ENCODE measurements at places on chromosomes 12 and 14. TPM values are rescaled to one million over a fixed set of nuclear protein-coding genes. Genes with fewer than 3 reads are reported as not detected.

SYNDIG1L gene
- total RNA-seq, result 0.33 TPM

SNAPC1 gene
- total RNA-seq, result 6.6 TPM

NTF3 gene
- total RNA-seq, result not detected

PIANP gene
- total RNA-seq, result 0.42 TPM

TRHDE gene
- 1.2 TPM for total RNA-seq

CLMN gene
- 8.7 TPM for total RNA-seq

CLBA1 gene
- total RNA-seq, result 6.3 TPM

KCNK10 gene
- total RNA-seq, result not detected

MIP gene
- not detected for total RNA-seq

IRF2BPL gene
- 99.6 TPM for total RNA-seq

KERA gene
- total RNA-seq, result not detected

- DNase-seq, result no peak
Measured at GRCh38 chr12:12606781-12607589, 4.7 kb upstream of the CREBL2 start.

GRCh38 chr12:54526812-54527630, 22.4 kb upstream of the PDE1B start:
- no peak for DNase-seq

DNA sequence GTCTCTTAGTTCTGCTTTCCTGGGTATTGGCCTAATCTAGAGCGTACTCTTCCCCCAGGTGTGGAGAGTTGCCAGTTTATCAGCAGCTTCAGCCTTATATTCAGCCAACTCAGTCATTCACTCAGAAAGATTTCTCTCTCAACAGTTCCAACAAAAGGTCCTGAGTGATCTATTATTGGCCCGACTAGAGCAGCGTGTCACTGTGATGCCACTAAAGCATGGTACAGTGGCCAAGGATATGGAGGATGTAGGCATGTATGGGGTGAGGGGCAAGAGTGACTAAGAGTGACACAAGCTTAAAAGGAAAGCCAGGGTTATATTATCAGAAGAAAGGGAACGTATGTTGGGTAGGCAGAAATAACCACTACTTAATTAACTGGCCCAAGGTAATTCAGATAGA, 4.8 kb downstream of the NOPCHAP1 start:
- no peak for DNase-seq

GRCh38 chr14:103008768-103009357, 48.5 kb downstream of the CDC42BPB start:
- no peak for DNase-seq

- DNase-seq, result no peak
Measured at GRCh38 chr14:59316151-59316830, 127.8 kb downstream of the DAAM1 start.

GRCh38 chr14:31465111-31465510, 7.8 kb upstream of the DTD2 start:
- no peak for DNase-seq

GRCh38 chr12:53505086-53505485, 2.2 kb downstream of the NPFF start:
- no peak for DNase-seq

DNA sequence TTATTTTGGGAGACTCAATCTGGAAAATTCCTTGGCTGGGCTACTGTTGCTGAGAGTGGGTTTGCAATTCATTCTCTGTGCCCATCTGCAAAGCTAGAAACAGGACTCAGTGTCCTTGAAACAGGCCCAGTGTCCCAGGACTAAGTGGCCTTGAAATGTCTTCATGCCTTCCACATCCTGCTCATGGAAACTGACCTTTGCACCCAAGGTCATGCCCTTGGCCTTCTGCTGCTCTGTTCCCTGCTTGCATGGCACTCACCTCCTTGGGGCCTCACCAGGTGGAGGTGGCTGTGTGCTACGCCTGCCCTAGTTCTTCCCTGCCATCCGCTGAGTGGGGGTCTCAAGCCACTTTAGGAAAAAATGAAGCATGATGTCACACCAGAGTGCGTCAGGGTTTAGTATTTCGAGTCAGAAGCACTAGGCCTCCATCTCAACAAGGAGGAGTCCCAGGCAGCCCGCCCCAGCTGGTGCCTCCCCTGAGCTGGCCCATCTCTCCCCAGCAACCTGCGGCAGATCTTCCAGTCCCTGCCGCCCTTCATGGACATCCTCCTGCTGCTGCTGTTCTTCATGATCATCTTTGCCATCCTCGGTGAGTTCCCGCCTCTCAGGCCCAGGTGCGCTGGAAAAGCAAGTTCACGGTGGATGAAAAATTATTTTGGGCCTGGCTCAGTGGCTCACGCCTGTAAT, 48.1 kb downstream of the TPCN1 start:
- no peak for DNase-seq

DNA sequence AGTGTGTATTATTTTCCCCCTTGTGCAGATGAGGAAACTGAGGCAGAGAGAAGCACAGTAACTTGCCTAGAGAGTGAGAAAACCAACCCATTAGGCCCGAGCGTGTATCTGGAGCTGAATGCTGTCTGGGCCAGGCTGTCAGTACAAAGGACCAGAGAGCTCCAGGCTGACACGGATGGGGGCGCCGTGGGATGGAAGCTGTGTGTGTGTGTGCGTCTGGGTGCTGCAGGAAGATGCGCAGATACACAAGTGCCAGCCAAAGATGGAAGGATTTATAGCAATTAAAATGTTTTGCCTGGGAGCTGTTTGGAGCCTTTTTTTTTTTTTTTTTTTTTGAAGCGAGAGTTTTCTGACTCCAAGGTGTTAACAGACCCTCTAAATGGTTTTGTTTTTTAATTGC, 53.7 kb upstream of the GPATCH2L start:
- no peak for DNase-seq

DNA sequence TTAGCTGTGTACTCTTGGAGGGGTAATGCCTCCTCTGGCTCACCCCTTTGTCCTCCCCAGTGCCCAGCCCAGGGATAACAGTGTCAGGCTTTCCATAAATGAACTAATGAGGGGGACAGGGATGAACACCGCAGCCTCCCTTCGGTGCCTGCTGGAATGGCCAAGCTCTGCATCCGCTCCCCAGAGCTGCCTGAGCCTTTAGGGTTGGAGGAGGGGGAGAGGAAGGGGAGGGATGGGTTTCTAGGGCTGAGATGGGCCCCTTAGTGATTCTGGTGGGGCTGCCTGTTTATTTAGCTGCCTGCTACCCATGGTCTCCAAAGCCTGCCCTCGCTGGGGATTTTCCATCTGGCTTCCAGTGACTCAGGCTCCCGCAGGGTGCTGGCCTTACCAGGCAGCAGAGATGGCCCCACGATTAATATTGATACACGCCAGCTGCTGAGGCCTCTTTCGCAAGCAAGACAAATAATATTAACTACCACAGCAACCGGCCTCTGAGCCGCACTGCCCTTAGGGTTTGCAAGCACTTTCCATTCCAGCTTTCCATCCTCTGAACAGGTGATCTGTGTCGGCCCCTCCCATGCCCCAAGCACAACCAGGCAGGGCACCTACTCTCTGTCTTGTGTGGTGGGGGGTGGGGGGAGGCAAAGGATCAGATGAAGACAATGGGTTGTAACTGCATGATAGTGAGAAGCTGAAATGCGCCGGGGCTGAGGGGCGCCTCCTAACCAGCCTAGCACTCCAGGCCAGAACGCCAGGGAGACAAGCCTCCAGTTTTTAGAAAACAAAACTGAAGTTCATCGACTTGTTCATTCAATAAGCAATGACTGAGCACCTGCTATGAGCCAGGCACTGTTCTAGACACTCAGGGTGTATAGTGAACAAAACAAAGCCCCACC, 56.7 kb downstream of the C14orf132 start:
- no peak for DNase-seq

GRCh38 chr12:64877363-64878004, 53.0 kb downstream of the TBC1D30 start:
- DNase-seq, result peak; percentile 34

DNA sequence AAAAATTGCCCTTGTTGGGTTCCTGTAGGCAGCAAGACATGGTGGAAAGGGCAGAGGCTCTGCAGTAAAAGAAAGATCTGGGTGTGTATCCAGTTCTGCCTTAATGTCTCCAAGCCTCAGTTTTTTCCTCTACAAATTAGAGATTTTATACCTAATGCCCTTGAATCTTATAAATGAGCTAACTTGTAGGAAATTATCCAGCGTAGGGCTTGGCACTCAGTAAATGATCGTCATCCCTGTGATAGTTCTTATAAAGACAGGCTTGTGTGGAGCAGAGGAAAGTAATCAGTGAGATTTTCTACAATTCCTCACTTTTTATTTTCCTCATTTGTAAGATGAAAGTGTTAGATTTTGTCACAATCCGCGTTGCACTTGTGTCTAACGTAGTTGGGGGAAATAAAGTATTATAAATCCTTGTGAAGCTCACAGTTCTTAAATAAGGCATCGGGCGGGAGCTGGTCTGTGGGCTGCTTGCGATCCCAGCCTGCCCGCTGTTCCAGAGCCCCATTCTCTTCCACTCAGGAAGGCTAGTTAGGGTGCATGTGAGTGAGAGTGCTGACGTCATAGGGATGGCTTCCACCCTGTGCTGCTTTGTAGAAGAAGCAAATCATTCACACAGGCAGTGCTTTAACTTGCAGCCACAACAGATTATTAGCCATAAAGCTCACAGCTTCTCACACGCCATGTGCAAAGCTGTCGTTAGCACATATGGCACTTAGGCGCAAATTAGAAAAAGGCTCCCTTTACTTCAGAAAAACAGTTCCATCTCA, 87.6 kb downstream of the EML1 start:
- DNase-seq, result no peak

GRCh38 chr14:64281805-64282204, 12.4 kb downstream of the ESR2 start:
- DNase-seq, result no peak

DNA sequence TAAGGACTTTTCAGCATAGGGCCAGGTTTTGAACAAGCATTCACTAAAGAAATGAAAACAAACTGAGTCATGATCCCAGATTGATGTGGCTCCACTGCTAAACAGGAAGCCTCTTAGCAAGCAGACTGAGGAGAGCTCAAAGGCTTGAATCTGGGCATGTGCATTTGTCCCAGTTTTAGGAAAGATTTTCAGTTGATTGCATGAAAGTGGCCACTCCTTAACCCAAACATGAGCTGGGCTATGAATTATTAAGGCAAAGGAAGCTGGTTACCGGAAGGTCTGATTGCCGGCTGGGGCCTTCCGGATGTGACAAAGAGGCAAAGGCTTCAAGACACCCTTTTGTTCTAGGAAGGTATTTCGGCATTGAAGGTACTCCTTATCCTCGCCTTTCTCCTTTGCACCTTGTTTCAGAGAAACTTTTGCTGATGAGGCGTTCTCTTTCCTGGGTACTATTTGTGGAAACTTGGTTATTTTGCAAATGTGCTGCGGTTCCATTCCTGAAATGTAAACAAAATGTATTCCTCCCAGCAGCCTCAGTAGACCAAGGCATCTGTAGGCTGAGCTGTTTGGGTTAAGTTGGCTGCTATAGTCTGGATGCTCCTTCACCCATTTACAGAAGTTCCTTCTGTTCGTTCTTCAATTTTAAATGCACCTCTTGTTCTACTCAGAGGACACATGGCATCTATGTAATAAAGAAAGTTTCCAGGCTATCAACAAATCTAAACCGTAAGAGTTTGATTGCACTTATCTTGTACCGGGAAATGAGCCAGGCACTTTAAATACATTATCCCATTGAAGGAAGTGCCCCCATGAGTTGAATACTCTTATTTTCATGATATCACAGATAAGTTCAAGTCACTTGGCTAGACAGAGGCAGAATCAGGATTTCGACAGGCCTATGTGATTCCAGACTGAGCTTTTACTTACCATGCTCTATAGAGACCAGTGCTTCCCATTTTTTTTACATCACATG, 115.6 kb upstream of the METAP2 start:
- no peak for DNase-seq

DNA sequence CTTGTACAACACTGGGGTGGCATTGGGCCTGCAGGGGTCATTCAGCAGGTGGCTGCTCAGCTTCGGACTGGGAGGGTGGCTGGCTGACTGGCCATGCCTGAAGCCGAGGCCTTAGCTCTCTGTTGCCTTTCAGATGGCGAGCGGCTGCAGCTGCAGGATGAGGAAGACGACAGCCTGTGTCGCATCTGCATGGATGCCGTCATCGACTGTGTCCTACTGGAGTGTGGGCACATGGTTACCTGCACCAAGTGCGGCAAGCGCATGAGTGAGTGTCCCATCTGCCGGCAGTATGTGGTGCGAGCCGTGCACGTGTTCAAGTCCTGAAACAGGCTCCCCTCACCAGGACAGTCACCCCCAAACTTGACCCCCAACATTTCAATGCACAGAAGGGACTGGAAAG, 23.3 kb downstream of the RNF34 start:
- no peak for DNase-seq

DNA sequence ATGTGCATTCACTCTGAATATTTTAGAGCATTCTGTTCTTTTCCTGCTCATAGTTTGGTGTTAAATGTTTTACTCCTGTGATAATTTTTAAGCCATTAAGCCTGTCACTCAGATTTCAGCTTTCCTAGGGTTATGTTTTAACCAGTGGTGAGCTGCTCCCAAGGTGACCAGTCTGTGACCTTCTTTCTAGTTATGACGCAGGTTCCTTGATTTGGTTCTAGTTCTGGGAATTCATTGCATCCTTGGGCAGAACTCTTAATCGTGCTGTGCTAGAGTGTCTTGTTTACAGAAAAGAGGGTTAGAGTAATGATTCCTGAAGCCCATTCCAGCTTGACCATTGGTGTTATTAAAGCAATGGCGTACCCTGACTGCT, 2.2 kb downstream of the GABARAPL1 start:
- DNase-seq, result no peak

- no peak for DNase-seq
Measured at GRCh38 chr12:104292872-104293794, 10.4 kb upstream of the EID3 start.

GRCh38 chr12:75587340-75588106, 76.1 kb upstream of the KRR1 start:
- DNase-seq, result no peak

GRCh38 chr12:45732250-45732649, 2.7 kb downstream of the ARID2 start:
- no peak for DNase-seq
